ENCODE measurements at places on chromosomes 7 and 10.
A peak's percentile ranks its signal among the peaks of the same experiment; 100 is the strongest.

DNA sequence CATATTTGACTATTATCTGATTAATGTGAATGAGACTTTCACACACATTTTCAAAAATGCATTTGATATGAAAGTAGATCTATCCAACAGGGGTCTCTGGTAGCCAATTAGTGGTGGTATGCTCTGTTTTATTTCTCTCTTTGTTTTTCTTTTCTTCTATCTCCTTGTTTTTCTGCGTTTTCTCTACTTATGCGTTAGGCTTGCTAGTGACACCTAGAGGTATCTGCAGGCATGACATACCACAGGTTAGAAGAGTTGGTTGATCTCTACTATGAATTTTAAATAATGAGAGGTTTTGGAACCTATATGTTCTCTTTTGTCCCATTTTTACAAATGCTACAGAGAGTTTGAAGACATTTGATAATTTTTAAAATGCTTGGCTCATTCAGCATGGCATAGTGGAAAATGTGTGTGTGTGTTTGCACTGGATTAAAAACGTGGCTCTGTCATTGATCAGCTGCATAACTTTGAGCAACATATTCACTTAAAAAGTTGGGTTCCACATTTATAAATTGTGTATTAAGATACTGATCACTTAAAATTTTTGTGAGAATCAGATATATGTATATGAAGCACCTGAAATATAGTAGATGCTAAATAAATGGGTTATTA lies 28.1 kb upstream of the PLXDC2 start:
- peak; percentile 34 for DNase-seq

DNA sequence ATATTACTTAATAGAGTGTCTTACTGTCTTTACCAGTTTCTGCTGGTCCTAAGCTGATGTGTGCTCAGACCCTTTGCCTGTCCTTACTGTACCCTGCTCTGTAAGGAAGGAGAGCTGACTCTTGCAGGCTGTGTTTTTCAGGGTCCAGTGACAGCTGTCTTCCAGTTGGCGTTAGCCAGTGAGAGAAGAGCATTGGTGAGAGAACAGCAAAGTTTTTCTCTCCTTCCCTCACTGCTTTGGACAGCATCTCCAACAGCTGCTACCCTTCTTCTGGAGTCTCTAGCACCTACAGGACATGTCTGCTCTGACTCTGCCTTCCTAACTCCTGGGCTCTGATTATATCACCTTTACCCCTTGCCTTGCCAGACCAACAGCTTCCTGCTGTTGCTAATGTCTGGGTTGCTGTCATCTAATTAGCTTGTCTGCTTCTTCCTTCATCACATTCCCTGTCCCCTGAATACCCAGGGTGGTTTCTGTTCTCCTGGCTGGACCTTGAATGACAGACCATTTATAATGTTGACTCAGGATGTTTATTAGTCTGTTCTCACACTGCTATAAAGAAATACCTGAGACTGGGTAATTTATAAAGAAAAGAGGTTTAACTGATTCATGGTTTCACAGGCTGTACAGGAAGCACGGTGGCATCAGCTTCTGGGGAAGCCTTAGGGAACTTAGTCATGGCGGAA lies 23.5 kb upstream of the PANK1 start:
- DNase-seq: no peak

DNA sequence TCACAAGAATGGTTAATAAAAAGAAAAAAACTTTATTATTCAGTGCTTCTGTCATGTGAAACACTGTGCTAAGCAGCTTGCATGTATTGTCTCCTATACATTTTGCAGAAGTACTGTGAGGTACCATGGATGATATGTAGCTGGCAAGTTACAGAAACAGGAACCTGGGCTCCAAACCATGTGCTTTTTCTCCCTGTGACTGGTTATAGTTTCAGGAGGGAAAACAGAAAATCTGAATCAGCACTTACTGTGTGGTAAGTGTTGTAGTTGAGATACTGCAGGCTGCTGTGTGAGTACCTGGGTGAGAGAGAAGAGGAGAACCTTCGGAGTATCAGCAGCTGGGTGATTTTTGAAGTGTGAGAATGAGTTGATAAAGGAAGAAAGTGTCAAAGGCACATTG lies 285.0 kb downstream of the SUGCT start:
- DNase-seq: no peak

DNA sequence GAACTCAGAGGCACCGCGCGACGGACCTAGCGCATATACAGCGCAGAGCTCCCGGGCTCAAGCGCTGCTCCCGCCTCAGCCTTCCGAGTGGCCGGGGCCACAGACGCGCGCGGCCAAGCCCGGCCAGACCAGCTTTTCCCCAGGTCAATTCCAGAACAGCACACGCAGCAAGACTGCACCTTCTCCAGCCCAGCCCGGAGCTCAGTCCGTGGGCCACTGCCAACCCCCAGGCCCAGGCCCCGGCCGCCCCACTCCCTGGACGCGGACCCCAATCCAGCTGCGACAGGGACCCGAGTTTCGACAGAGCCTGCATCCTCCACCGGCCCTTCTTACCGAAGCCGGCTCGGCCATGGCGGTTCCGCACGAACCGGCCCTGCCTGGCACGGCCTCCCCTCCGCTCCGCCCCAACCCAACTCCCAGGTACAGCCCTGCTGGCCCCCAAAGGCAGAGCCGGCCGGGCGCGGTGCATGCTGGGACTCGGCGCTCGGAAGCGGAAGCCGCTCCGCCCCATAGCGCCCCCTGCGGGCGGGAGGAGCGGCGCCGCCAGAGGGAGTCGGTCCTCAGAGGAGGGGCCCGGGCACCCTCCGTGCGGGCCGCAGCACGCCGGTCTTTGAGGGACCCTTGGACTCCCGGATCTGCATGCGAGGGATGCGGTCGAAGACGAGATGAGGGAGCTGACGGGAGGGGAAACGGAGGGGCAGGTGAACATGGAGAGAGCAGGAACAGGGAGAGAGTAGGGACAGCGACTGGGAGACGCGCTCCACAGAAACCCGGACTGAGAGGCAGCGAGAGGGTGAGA lies at the start of gene ZNF425:
Gene ZNF425, minus strand, starts transcription at position 462 of the 799 bp plus-strand sequence. Its CDS starts 111 bp downstream, at position 351.
- DNase-seq: peak; percentile 93

- no peak for DNase-seq
Observed at GRCh38 chr7:72326365-72326764, 85.8 kb downstream of the CALN1 start.

GRCh38 chr10:110324201-110324804 lies 19.6 kb upstream of the SMNDC1 start:
- DNase-seq: no peak

DNA sequence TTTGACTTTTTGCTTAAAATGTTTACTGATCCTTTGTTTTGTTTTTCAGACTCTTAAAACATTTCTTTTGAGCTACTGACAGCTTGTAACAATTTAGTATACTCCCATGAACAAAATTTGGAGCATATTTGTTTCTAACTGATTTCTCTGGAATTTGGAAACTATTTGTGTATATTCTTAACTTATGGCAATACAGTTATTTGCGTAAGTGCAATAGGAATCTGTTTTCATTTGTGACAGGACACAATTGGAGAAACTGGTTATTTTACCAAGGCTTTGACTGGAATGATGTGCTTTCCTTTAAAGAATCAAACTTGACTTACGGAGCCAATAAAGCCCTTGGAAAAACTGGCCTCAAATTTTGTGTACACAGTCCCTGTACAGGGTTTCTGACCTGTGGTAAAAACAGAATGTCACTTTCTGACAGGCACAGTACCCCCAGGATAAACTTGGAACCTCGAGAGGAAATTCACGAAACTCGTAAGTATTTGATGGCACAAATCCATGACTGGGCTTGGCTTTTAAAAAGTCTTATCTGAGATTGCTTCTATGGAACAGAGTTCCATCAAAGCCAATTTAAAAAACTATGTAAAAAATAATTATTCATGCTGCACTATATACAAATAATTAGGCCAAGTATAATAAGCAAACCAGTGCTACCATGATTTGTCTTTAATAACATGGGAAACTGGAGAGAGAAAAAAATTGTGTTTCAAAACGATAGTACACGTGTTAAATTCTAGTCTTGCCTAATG lies 70.4 kb downstream of the ST8SIA6 start:
- no peak for DNase-seq

Measured in colonic mucosa (tissue), 4 donors.